NCI-H510A (cell line): ENCODE measurements at places on chromosomes 11 and 22.

DNA sequence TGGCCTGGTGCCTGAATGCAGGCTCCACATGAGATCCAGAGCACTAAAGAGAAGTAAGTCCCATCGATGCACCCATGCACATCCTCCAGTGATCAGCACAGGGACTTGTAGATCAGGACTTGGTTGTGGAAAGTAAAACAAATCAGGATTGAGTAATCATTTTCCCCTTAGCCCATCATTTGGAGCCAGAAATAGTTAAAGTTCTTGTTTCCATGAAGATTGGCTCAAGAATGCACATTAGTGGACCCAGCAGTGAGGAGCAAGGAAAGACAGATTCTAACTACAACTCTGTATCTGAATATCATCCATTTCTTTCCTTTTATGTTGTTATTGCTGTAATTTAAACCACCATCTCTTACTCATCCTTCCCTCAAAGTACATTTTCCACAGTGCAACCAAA, 19.1 kb downstream of the CCDC83 start:
- no peak for DNase-seq

GRCh38 chr11:128494418-128495332, 92.7 kb downstream of the ETS1 start:
- DNase-seq = no peak

GRCh38 chr22:33002035-33002434, 56.1 kb downstream of the SYN3 start:
- DNase-seq = no peak

- no peak for DNase-seq
Observed at GRCh38 chr22:39994041-39994565, 651 bp upstream of the FAM83F start.

DNA sequence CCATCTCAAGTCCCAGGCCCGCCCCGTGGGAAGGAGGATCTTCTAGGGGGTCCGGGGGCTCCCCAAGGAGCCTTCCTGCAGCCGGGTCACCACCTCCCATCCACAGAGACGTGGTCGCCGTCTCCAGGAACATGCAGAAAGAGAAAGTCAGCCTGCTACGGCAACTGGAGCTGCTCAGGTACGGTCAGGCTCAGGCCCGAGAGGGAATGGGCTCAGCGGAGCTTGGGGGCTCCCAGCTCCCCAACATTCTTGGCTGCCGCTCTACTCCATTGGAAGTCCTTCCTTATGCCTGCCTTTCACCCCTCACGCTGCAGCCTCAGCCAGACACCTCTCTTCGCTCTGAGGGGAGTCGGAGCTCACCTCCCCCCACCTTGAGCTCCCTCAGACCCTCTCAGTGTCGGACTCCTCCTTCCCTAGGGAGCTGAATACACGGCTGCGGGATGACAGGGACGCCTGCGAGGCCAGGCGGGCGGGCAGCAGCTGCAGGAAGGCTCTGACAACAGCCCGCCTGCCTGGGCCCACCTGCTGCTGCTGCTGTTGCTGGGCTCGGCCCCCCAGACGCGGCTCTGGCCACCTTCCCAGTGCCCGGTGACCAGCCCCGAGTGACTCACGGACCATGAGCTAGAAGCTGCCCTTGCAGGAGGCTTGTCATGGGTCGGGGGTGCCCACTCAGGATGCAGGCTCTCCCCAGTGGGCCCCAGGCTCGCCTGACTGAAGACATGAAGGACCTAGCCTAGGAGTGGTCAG, 1.5 kb upstream of the CD151 start:
- DNase-seq = no peak

- no peak for DNase-seq
Observed at GRCh38 chr22:27526901-27527300, 274.7 kb downstream of the MN1 start.

DNA sequence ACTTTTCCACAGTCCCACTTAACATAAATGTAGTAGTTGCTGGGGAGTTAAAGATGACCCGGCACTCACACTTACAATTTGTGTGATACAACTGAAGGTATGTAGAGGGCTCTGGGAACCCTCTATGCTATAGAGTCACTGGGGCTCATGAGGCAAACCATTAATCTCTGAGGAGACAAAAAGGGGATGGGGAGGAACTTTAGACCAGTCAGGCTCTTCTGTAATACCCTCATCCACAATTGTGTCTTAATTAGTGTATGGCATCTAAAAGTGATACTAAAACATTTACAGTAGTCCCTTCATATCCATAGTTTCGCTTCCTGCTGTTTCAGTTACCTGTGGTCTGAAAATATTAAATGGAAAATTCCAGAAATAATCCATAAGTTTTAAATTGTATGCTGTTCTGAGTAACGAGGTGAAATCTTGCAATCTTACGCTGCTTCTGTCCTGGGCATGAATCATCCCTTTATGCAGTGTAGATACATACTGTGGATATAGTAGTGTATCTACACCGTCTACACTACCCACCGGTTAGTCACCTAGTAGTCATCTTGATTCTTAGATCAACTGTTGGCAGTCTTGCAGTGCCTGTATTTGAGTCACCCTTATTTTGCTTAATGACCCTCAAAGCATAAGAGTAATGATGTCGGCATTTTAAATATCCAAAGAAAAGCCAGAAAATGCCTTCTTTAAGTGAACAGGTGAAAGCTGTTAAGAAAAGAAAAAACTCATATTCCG, 12.2 kb downstream of the CBL start:
- DNase-seq = no peak

DNA sequence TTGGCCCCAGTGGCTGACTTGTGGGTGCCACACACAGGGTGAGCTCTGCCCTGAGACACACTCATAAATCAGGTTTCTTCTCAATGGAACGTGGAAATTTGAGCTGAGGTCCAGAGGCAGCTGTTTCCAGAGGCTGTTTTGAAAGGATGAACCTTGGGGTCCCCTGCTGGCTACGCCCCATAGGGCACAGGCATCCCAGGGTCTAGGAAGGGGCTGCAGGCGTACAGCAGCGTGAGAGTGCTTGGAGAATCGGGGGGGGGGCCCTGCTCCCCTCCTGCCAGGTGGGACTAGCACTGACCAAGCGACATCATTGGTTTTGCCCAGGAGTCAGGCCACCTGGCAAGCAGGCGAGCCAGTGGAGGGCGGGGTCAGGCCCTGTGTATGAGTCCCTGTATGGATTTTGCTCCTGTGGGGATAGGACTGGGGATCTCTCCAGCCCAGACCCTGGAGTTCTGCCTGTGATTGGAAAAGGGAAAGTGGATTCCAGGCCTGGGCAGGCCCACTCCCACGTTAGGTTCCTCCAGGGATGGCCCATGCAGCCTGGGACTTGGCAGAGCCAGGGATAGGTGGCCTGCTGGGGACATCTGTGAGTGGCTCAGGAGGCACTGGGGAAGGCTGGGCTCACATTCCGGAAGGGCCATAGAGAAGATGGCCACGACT, 61.0 kb downstream of the FBXO7 start:
- no peak for DNase-seq
